Stimulated activated CD8-positive, alpha-beta memory T cell treated with anti-CD3 and anti-CD28 coated beads, Interleukin-12 subunit alpha, Interleukin-12 subunit beta, amount 100 ng/mL, for 4 hours (primary cell): ENCODE measurements at places on chromosomes 11 and 22.

DNA sequence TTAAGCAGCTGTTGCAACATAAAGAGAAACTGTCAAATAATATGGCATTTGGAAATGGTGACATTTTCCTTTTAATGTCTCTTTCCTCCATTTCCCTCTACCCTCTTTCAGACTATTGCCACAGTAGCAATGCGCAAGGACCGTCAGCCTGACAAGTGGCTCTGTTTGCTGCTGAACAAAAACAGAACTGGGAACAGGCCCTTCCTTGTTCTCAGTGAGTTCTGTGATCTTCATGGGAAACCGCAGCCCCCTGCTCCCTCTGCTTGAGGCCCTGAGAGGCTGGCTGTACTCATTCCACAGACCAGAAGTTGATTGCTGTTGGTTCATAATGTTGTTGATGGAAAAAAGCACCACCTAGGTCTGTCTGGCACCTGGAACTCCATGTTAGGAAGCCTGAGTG lies 559.7 kb downstream of the OPCML start:
- no peak for DNase-seq

- no peak for DNase-seq
Measured at GRCh38 chr11:99148352-99148751, 127.6 kb downstream of the CNTN5 start.

GRCh38 chr22:22060200-22061084 lies 77.9 kb upstream of the TOP3B start:
- no peak for DNase-seq

- no peak for DNase-seq
Measured at GRCh38 chr11:10460611-10461275, 5.7 kb downstream of the AMPD3 start.

- no peak for DNase-seq
Measured at GRCh38 chr22:50032941-50033601, 20.5 kb upstream of the IL17REL start.

DNA sequence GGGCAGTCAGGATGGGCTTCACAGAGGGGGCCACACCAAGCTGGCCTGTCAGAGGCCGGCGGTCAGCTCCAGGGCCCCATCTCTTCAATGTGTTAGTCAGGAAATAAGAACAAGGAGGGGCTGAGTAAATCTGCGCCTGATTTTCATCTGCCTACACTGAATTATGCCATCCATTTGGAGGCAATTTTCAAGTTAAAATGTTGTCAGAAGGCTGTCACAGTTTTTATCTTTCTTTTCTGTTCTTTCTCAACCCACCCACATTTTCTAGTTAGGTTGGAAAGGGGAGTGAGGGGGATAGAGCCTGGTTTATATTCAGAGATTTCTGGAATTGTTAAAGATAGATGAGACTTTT lies 18.8 kb downstream of the ADORA2A start:
- DNase-seq: no peak

GRCh38 chr22:48306284-48306683 lies 1521.4 kb downstream of the BRD1 start:
- DNase-seq: no peak

- no peak for DNase-seq
Measured at GRCh38 chr11:43508511-43508918, 149.8 kb downstream of the TTC17 start.

GRCh38 chr11:121634273-121634672 lies 181.5 kb upstream of the SORL1-AS1 start:
- no peak for DNase-seq

- DNase-seq: no peak
Measured at GRCh38 chr11:131179836-131180235, 190.6 kb upstream of the NTM start.

DNA sequence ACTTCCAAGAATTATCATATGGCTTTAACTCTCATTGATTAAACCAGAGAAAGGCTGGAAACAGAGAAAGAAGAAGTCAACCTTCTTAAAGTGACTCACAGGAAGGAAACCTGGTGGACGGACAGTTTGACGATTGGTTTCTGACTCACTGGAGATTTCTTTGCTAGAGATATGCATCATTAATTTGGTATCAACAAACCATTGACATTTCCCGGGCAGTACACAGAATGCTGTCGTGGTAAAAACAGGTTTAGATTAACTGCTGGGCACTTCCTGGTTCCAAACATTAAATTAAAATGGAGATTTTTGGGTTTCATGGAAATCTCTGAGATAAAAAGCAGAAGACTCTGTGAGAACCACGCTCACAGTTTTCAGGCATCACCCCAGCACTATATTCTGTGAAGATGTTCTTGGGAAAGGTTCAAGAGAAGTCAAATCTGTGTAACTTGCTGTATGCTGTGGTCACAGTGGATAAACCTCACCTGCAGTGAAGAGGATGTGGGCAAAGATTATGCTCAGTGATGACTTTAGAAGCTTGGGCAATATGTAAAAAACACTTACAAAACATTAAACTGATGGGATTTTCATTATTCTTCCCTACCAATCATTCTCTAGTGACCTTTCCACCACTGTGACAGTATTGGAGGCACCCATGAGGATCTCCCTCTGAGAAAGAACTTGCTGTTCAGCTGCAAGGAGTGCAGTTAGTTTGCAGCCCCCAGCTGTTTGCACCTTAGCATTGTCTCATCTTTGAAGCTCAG lies 61.1 kb upstream of the CD44 start:
- no peak for DNase-seq

- no peak for DNase-seq
Measured at GRCh38 chr11:71940561-71941219, 11.8 kb downstream of the RNF121 start.

DNA sequence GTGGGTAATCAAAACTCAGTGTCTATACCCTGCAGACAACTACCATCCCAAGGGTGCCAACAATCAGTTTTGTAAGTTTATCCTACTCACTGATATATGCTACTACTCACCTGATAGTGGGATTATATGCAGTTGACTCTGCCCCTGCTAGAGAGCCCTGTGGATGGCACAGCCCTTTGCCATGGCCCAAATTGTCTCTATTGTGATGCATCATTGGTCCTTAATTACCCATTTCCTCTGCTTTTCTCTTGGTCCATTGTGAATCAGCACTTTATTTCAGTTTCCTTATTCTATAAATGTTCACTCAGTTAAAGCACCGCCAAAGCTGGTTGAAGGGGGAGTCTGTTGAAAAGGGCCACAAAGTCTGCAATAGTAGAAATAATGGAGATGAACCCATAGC lies 42.3 kb downstream of the PLAAT5 start:
- no peak for DNase-seq

DNA sequence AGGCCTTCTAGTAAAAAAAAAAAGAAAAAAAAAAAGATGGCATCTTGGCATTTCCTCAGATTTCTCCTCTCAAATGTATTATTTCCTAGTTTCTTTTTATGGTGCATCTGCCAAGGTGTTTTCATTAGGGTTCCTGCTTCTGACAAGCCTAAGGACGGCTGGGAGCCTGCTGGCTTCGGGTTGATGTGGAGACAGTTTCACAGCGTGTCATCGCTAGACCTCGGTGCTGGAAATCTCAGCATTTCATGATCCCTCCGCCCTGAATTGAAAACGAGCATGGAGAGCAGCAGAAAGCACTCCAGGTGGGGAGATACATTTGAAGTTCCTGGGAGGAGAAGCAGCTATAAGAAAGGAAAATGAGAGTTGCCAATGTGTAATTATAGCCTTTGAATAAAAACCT lies 283.9 kb upstream of the CNTN5 start:
- no peak for DNase-seq

- peak; percentile 55 for DNase-seq
Measured at GRCh38 chr22:36385491-36386350, 2.0 kb downstream of the MYH9 start.

- DNase-seq: no peak
Measured at GRCh38 chr11:77324508-77324907, 23.0 kb upstream of the GDPD4 start.

GRCh38 chr11:306645-307371 lies 808 bp upstream of the IFITM2 start:
- DNase-seq: no peak

DNA sequence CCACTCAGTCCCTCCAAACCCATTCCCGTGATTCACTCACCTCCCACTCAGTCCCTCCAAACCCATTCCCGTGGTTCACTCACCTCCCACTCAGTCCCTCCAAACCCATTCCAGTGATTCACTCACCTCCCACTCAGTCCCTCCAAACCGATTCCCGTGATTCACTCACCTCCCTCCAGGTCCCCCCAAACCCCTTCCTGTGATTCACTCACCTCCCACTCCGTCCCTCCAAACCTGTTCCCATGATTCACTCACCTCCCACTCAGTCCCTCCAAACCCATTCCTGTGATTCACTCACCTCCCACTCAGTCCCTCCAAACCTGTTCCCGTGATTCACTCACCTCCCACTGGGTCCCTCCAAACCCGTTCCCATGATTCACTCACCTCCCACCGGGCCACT lies 639.6 kb downstream of the BRD1 start:
- DNase-seq: no peak

- DNase-seq: no peak
Measured at GRCh38 chr11:22415476-22415875, 77.3 kb downstream of the SLC17A6 start.

DNA sequence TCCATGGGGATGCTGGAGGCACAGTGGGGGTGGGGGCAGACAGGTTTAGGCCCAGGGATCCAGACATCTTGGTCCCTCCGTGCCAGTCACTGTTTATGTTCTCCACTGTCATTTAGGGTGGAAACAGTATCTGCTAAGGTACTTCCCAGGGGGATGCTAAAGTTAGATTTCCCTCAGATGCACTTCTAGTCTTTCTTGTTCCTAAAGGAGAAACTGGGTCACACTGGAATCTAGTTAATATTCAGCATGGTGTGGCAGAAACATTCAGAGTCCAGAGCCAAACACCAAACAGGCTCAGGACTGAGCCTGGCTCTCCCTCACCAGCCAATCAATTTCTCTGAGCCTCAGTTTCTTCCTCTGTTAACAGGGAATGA lies 83.4 kb upstream of the PLET1 start:
- DNase-seq: no peak

DNA sequence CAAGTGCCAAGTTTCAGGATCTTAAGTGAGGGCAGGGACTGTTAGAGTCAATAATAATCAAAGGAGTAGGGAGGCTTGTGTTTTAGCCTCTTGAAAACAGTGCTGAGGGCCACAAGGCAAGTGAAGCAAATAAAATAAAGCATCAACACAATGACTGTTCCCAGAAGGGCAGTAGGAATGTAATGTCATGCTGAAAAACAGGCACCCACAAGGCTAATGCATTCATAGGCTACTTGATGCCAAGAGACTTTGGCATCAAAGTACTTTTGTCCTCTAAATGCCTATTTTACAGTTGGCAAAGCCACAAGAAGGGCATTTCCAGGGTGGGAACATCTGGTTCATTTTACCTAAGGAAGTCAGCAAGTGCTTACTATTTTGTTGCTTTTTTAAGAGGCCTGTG lies 22.9 kb downstream of the RAB39A start:
- DNase-seq: no peak

DNA sequence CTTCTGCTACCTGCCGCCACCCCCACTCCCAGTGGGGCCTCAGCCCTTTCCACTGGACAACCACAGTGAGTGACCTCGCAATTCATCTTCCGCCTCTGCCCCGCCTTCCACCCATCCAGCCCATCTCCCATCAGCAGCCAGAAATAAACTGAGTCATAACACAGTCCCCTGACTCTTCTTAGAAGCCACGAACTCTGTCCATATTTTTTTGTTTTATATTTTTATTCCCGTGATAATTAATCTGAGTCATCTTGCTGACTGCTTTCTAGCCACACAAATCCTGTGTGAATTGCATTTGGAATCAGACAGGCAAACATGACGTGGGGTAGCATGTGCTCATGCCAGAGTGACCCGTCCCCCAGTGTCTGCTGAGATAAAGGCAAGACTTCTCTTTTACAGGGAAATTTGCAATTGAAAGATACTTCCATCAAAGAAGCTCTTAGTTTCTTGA lies 7.0 kb downstream of the FADD start:
- DNase-seq: no peak

DNA sequence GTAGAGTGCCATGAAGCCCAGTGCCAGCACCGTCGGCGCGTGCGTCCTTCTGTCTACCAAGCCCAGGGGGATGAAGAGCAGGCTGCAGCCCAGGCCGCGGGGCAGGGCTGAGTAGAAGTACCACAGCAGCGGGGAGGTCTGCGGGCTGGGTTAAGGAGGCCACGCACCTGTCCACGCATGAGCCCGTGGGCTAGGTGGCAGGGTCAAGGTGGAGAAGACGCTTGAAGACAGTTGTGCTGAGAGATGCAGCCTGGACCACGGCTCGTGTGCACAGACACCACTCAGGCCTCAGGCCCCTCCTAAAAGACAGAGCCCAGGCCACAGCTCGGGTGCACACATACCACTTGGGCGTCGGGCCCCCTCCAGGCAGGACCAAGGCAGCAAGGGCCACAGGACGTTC lies 10.4 kb downstream of the ALG12 start:
- DNase-seq: no peak

DNA sequence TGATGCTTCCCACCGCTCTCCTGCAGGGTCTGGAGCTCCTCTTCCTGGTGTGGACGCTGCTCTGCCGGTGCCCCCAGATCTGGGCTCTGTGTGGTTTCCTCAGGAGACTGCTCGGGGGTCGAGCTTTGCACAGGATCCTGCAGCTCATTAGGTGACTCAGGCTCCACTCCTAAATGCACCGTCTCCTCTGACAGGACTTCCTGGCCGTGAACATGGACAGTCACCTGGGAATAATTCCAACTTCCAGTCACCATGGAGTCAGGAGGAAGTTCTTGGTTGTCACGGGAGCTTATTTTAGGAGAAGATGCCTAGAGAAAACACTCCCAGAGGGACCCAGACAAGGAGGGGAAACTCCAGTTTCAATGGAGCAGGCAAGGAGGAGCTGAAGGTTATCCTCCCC lies 11.9 kb downstream of the ZNF202 start:
- DNase-seq: no peak

DNA sequence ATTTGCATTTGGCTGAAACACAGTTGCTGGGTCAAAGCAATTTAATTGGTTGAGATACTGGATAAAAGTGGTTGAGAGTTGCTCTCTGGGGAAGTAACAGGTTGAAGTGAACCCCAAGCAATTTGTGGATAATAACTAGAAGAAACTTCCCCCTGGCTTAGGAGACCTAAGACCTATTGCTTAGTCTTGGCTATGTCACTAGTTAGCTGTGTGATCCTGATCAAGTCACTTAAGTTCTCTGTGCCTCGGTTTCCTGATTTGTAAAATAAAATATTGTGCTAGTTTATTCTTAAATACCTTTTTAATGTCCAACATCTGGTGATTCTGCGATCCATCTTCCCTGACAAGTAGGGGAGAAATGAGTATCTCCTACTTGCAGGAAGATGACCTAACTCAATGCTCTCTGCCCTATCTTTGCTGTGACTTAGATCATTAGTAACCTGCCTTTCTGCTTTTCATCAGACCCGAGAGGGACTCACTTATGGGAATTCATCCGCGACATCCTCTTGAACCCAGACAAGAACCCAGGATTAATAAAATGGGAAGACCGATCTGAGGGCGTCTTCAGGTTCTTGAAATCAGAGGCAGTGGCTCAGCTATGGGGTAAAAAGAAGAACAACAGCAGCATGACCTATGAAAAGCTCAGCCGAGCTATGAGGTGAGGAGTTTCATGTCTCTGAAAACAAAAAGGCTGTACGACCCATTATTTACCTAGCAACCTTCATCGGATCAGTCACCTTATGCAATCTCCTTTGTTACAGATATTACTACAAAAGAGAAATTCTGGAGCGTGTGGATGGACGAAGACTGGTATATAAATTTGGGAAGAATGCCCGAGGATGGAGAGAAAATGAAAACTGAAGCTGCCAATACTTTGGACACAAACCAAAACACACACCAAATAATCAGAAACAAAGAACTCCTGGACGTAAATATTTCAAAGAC lies 37.5 kb downstream of the EHF start:
- DNase-seq: no peak
